ENCODE measurements at places on chromosomes 7 and 10.

- no peak for DNase-seq
Observed at GRCh38 chr10:48418189-48418788, 111.8 kb downstream of the MAPK8 start.

GRCh38 chr10:117892681-117893220, 154.0 kb downstream of the RAB11FIP2 start:
- no peak for DNase-seq

GRCh38 chr7:44769776-44770294, 21.2 kb downstream of the ZMIZ2 start:
- no peak for DNase-seq

DNA sequence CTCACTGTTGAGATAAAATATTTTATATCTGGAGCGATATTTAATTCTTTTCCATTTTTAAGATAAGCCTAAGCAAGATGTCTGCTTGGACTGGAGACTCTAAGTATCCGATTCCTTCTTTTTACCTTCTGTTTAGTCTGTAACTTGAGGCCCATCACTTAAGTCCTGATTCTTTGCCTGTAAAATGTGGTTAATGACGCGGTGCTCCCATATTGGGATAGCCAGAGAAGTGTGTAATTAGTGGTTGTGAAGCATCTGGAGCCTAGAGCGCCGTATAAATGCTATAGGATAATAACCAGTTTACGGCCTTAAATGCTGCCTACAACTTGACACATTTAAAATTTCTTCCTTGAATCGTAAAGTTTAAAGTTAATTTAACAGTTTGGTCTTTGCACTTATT, 132.9 kb downstream of the CHN2 start:
- peak; percentile 76 for DNase-seq

DNA sequence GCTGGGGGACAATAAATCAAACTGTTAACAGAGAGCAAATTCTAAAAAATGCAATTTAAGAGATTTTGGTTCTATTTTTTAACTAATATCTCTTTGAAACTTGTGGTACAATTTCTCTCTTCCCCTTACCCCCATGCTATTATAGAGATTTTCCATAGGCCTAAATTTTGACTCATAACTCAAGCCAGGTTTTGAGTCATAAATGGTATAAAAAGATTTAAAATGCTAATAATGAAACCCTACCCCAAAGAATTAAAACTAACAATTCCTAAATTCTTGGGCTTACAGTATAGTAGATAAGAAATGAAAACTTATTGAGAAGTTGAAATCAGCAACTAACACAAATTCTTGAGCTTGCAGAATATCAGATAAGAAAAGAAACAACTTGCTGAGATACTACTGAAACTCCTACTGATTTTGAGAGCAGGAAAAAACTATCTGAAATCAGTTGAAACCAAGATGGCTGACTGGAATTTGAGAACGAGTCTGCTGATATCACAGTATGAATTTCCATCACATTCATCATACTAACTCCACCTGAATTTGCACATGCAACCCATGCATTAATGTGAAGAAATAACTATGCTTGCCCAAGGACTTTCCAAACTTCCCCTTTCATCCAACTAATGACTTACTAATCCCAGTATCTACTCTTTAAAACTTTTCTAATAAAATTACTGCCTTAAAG, 36.3 kb downstream of the POT1 start:
- DNase-seq: no peak

DNA sequence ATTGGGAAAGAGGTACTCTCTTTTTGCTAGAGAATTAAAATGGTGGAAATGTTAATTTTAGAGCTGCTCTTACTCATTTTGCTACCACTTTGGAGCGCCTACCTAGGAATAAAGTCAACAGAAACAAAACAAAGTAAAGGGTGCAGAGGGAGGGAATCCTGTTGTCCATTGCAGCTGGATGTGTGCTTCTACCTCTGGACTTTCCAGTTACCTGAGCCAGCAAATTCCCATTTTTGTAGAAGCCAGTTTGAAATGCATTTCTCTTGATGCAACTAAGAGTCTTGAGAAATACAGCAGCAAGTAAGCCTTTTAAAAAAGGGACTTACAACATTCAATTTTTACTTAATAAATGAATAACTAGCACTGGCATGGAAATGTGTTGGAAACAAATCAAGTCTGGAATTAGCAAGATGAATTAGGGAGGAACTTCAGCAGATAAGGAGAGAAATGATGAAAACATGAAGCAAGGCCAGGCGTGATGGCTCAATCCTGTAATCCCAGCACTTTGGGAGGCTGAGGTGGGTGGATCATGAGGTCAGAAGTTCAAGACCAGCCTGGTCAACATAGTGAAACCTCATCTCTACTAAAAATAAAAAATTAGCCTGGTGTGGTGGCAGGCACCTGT, 113.5 kb upstream of the CTTNBP2 start:
- DNase-seq: no peak

DNA sequence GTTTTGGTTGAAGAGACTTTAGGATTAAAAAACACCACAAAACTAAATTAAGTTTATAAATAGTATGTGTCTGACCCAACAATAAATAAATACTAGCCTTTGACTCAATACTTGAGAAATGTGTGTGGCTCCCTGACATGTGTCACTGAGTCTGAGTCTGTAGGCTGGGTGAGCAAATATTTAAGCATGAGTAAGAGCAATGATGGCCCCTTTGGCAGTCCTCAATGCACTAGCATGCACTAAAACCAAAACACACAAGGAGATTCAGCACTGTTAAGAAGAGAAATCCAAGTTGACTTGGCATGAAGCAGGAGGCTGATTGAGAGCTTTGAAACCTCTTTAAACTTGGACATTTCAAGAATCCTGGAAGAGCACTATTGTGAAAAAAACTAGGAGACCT, 37.1 kb downstream of the CCDC71L start:
- DNase-seq: no peak

GRCh38 chr7:128003787-128004186, 27.4 kb downstream of the LRRC4 start:
- DNase-seq: no peak

DNA sequence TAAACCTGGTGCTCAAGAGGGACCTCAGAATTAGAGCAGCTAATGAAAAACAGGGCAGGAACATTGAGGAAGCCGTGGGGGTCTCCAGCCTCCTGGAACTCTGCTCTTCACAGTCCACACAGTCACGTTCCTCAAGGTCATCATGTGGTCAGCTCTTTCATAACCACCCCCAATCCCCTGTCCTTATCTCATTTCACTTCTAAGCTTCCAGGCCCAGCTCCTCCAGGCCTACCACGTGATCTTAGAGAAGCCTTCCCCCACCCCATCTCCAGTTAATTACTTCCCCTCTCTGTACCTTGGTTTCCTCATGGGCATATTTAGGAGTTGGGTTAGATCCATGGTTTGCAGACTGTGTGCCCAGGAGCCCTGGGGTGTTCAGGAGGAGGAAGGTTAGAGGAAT, 106.4 kb upstream of the TCF7L2 start:
- no peak for DNase-seq

- DNase-seq: no peak
Observed at GRCh38 chr10:33052263-33052875, 94.3 kb upstream of the ITGB1 start.

DNA sequence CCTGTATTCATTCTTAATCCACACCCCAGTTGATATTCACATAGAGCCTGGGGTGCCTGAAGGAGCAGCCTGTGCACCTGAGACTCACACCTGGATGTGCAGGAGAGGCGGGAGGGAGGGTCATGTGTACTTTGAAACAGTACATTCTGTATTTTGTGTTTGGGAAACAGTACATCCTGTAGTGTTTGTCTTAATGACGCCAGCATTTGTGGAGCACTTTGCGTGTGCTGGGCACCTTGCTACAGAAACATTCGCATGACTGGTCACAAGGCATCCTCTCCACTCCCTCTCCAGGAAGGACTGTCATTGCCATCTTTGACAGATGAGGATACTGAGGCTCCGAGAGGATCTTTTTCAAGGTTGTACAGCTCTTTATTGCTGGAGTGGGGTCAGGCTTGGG, 132.1 kb downstream of the TACC2 start:
- no peak for DNase-seq

- no peak for DNase-seq
Observed at GRCh38 chr7:128842674-128843641, 12.8 kb downstream of the FLNC start.

DNA sequence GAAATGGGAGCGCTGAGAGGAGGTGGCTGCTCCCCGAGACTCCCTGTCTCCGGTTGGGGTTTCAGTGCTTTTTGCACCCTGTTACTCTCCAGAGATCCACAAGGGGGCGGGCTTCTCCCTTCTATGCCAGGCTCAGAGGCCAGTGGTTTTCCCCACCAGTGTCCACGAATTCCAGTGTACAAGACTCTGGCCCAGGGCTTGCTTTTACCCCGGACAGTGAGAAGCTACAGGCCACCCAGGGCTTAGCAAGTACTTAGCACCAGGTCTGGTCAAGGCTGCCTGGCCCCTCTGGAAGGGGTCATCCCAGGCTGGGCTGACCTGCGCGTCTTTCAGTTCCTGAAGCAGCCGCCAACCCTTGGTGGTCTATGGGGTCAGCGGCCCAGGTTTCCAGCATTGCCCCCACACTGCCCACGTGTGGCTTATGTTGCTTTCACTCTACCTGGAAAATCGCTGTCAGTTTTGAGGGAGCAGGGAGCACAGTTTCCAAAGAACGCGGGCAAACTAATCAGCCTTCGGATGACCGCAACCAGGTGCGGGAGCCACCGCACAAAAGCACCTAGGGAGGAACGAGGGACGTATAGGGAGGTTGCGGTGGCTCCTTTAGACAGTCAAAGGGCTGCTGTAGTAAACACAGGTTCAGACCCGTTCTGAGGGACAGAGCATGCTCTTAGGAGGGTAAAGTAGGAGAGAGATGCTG, 6.8 kb downstream of the CYP26A1 start:
- DNase-seq: no peak

GRCh38 chr10:105986912-105987635, 1177.4 kb downstream of the SORCS1 start:
- DNase-seq: no peak

DNA sequence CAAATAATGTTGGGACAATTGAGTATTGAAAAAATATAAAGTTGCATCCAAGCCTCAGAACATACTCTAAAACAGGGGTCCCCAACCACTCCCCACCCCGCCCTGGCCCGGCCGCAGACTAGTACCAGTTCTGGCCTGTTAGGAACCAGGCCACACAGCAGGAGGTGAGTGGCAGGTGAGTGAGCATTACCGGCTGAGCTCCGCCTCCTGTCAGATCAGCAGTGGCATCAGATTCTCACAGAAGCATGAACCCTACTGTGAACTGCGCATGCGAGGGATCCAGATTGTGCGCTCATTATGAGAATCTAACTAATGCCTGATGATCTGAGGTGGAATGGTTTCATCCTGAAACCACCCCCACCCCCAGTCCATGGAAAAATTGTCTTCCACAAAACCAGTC, 19.4 kb downstream of the HIPK2 start:
- DNase-seq: no peak

- peak; percentile 34 for DNase-seq
Observed at GRCh38 chr7:138008588-138009349, 6.9 kb upstream of the CREB3L2 start.

DNA sequence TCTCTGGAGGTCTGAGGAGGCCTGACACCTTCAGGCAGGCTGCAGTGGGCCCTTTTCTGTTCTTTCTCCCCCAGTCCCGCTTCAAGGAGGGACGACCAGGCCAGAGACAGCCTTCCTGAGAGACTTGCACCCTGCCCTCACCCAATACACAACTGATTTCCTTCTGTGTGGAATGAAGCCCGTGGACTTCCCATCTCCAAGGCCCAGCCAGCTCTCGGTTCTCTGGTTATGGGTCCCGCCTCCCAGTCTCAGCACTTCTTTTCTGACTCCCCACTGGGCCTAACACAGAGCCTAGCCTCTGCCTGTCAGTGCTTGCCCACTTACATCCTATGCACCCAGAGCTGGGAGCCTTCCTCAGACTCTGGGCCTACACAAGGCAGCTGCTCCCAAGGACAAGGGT, 24.1 kb upstream of the ADCYAP1R1 start:
- DNase-seq: no peak

DNA sequence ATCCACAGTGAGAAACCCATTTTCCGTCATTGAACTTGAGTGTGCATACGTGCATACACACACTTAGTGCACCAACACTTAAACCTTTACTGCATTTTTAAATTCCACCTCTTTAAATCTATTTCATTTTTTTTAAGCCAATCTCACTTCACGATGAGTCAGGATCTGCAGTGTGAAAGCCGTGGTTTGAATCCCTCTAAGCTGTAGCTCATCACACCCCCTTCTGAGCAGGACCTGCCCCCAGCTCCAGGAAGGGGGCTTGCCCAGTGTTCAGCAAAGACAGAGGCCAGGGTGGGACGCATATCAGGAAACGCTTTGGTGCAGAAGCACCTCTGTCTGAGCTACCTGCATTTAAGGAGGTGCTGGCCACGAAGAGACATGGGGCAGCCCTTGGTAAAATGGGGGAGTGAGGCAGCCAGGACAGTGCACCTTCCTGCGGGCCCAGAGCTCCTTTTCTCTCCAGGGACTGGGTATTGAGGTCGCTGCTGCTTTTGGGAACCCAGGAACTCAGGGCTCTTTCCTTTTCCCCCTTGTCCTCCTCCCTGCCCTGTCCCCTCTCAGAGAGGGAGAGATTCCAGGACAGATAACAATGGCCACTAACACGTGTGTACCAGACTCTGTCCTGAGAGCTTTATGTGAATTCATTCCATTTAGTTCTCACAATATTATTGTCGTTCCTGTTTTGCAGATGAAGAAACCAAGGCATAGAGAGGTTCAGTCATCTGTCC, 21.7 kb downstream of the ZNF316 start:
- DNase-seq: no peak

GRCh38 chr7:132485600-132486273, 90.5 kb downstream of the PLXNA4 start:
- no peak for DNase-seq

DNA sequence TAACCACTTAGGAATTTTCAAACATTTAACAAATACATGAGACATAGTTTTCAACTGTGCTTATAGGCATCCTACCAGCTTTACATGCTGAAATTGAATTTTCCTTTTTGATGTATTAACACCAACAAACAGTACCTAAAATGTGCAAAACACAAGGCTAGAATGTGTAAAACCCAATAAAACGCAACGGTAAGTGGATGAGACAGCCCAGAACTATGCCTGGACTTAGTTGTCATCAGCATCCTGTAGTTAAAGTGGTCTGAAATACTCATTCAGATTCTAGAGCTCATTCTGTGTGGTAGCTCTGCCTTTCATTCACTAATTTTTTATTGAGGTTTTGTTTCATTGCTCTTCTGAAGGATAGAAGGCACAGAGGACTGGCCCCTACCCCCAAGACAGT, 137.1 kb downstream of the BMPER start:
- DNase-seq: no peak

GRCh38 chr7:70893971-70894715, 237.8 kb upstream of the GALNT17 start:
- DNase-seq: no peak

GRCh38 chr10:29804025-29804852, 169.5 kb upstream of the SVIL start:
- no peak for DNase-seq

GRCh38 chr10:26839966-26840627, 20.7 kb downstream of the ABI1 start:
- no peak for DNase-seq

DNA sequence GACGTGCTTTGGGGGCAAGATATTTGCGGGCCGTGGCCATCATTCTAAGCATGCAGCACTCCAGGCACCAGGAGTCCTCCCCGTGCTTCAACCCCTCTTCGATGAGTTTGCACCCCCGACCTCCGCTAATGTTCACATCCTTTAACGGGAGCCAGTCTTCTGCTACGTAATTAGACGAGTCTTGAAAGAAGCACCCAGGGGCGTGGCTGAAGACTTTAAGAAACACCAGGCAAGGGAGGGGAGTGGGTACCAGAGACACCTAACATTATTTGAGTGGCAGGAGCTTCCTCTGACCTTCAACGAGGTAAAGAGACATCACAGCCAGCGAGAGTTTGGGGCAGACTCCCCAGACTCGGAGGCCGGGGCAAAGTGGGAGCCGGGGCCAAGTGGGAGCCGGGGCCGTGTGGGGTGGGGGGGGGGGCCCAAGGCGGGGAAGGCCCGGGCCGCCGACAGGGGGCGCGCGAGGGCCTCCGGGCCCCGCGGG, 31.1 kb upstream of the TOMM7 start:
- no peak for DNase-seq
